ENCODE measurements at places on chromosomes 6 and 20.

- no peak for DNase-seq
These were observed 91.4 kb downstream of the BFSP1 start for GRCh38 chr20:17439616-17440296.

- DNase-seq, result no peak
These were observed 156.2 kb downstream of the BCAS1 start for GRCh38 chr20:53914091-53914780.

GRCh38 chr6:20511852-20512251, 22.4 kb upstream of the CDKAL1 start:
- no peak for DNase-seq

DNA sequence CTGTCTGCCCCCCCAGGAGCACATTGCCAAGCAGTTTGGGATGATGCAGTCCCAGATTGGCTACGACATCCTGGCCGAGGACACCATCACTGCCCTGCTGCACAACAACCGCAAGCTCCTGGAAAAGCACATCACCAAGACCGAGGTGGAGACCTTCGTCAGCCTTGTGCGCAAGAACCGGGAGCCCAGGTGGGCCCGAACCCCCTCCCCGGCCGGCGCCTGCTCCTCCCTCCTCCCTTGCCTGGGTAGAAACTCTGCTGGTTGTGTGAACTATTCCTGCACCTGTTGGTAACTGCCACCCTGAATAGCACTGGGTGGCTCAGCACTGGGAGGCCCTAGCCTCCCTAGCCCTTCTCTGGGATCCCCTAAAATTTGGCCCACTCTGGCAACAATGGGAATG, 43.7 kb downstream of the UQCC2 start:
- no peak for DNase-seq

DNA sequence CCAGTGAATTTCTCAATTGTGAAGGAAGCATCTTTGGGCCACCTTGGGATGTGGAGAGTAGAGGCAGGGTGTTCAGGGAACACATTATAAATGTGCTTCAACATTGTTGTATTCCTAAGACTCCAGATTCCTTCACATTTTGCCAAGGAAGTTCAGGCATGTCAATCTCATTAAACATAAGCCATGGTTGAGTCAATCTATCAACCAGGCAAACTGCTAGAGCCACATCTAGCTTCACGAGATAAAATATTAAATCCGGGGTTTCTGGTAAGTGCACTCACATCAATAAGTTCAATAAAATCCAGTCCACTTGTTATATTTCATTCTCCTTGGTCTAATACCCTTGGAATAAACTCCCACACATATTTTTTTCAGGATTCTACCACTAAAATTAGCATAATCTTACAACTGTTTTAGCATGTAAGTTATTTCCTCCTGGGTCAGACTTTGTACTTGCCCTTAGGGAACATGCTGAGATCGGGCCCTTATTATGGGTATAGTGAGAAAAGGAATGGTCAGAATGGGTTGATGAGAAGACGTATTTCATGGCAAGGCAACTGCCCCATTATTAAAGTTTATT, 93.6 kb downstream of the ADTRP start:
- no peak for DNase-seq

GRCh38 chr20:6780433-6781190, 13.1 kb downstream of the BMP2 start:
- no peak for DNase-seq

DNA sequence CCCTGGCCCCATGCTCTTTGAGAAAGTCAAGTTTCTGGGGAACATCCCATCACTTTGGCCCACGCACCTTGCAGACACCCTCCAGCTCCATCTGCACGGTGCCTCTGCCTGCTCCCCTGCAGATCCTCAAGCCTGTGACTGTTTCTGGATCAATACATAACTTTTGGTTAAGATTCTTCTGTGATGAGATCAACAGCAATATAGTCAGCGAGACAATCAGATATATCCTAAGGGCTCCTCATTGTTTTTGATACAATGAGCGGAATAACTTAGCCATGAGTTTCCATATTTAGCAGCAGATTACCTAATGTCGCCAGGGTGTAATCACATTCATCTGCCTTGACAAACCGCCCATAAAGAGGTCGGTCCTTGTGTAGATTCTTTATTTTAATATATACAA, 109.3 kb upstream of the MTHFD1L start:
- DNase-seq, result no peak

DNA sequence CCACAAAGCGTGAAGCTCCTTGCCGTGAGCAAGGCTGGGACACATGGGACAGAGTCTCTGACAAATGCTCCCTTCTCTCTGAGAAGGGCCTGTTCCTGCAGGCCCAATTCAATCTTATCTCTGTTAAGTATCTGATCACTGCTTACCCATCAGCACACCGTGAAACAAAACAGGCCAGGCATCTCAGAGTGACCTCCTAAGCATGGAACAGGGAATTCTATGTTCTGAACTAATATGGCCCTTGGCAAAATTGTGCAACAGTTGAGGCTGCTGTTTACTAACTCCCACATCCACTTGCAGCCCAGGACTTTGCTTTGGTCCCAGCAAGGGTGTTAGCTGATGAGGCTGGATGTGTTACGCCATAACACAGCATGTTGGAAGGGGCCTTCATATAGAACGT, 79.2 kb downstream of the GCLC start:
- no peak for DNase-seq

- no peak for DNase-seq
These were observed 249.1 kb downstream of the DHX35 start for GRCh38 chr20:39211060-39211748.

DNA sequence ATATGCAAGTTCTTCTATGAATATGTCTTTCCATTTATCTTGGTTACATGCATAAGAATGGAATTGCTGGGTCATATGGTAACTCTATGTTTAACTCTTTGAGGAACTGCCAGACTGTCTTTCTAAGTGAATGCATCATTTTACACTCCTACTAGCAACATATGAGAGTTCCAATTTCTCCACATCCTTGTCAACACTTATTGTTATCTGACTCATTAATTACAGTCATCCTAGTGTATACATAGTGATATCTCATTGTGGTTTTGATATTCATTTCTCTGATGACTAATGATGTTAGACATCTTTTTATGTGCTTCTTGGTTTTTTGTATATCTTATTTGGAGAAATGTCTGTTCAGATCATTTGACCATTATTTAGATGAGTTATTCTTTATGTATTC, 96.7 kb upstream of the LAMP5 start:
- no peak for DNase-seq

DNA sequence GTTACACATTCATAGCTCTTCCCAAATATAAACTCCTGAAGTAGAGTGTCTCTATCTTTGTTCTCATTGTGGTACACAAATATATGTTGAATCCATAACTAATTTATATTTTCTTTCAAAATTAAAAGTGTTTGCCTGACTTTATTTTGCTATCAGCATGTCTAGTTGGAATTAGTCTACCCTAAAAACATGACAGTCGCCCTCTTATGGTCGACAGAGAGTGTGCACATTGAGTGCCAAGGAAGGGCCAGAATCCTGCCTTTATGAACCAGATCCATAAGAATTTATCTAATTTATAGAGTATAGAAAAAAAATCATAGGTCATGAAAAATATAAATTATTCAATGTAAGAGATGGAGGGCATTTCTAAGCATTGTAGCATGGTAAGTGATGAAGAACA, 12.3 kb upstream of the DEFB112 start:
- no peak for DNase-seq

- DNase-seq, result no peak
These were observed 119.9 kb upstream of the TRAF3IP2 start for GRCh38 chr6:111725446-111726112.

DNA sequence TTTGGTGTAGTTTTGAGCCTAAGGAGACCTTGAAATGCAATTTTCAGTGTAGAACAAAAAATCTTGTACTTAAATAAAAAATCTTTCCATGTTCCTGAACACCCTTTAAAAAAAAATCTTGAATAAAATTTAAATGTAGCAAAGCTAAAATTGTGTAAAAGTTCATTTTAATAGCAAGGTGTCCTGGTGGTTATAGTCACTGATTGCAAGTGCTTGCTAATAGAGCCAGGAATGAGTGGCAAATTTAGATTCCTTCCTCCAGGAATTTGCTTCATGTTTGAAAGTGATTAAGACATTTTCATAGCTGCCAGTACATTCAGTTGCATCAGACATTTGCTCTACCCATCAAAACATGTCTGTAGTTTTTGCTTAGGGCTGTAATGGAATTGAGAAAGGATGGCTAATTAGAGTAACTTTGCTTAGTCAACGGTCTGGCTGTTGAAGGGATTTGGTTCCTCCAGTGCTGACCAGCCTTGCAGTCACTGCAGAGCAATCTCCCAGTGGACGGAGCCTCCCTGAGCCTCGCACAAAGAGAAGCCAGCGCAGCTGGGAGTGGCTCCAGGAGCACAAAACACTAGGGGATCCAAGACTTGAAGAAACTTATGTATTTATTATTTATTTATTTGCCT, 36.5 kb downstream of the AKAP12 start:
- no peak for DNase-seq

DNA sequence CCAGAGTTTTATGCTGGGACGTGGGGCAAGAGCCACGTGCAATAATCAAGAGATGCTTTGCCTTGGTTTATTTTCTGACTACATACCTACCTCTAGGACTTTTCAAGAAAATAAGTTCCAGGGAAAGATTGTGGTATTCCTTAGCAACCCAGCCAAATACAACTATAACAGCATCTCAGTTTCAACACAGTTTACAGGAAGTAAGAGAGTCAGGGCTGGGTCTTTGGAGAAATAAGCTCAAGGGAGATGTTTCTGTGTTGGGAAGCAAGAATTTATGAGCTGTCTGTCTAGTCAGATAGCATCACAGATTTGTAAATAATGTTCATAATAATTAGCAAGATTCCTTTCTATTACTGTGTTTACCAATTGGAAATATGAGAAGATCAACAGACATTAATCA, 35.1 kb downstream of the MAP3K5 start:
- no peak for DNase-seq

GRCh38 chr6:135583256-135583761, 85.8 kb upstream of the AHI1 start:
- no peak for DNase-seq

- no peak for DNase-seq
These were observed 2.6 kb upstream of the ZSCAN12 start for GRCh38 chr6:28402197-28402596.

DNA sequence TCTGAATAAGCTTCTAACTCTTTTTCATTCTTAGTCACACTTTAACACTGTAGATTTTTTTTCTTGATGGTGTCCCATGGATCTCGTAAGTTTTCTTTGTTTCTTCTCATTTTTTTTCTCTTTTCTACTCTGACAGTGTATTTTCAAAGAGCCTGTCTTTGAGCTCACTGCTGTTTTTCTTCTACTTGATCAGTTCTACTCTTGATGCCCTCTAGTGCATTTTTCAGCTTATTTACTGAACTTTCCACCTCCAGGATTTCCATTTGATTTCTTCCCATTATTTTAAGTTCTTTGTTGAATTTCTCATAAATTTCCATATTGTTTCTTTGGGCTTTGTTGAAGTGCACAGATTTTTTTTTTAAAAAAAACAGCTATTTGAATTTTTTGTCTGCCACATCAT, 2641.1 kb upstream of the DEFB115 start:
- no peak for DNase-seq

DNA sequence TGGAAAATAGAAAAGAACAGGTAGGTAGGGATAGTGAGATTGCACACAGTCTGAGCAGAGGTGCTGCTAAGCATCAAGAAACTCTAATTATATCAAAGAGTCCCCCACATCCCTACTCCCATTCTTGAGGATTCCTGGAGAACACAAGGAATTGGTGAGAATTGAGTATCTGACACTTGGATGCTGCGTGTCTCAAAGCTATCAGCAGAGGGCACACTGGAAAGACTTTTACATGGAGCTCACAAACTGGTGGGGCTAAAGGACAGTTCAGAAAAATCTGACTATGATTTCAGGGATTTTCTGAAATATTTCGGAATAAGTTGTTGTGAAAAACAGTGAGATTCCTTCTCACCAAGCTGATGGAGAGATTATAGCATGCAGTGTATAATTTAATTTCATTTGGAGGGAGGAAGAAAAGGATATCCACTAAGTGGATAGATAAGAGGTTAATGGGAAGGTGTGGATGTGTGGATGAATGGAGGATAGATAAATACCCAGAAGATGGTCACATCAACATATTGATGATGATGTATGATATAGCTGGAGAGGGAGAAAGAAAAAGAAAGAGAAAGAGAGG, 215.4 kb upstream of the DEFB112 start:
- no peak for DNase-seq

DNA sequence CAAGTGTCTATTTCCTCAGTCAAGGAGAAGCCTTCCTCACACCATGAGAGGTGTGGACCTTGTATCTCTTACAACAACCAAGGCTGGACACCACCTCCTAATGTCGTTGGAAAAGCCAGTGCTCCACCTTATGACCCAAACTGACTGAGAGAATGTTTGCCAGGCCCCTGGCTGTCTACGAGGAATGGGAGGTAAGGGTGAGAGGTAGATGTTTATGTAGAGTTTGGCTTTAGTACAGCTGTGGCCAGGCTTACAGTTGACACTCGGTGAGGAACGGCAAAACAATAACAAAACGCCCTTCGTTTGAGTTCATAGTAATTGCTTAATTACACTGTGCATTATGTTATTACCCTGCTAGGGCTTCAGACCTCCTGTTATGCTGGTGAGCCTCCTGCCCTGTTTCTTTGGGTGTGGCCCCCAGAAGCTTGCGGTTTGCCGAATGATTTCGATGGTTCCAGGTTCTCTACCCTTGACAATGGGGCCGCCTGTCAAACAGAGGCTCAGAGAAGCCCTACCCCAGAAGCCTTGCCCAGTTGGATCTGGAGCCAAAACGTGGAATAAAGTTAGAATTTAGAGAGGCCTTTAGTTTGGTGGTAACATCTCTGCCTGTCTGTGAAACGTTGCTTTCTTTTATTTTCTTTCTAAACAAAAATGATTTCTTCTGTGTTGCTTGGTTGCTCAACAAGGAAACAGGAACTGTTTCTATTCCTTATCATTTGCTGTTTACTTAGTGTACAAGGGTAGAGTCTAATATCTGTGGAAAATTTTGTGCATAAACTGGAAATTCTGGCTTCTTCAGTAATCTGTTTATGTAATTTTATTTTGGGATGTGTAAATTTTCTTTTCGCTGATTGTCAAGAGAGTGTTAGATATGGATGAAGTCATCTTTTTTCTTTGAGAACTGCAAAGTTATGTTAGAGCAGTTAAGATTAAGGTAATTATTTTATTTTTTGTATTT, 60.4 kb upstream of the FOXQ1 start:
- DNase-seq, result no peak

Measured in SK-N-MC (cell line).